Stimulated activated CD4-positive, alpha-beta T cell treated with anti-CD3 and anti-CD28 coated beads, Interleukin-1b, Interleukin-23, amount 100 ng/mL, for 24 hours (primary cell): ENCODE measurements at places on chromosomes 3 and 15.

GRCh38 chr3:170499562-170500156 lies 81.0 kb downstream of the CLDN11 start:
- no peak for DNase-seq

DNA sequence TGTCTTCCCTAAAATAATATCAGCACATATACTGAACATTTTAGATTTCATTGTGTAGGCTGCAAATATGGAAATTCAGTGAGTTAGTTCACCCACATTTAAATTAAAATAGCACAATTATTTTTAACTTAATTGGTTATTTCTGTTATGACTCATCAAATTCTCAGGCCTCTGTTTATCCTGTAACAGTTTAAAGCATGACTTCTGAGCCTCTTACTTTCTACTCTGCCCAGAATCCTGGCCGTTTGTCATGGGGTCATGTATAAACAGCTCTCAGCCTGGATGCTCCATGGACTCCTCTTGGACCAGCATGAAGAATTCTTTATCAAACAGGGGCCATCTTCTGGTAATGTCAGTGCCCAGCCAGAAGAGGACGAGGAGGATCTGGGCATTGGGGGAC lies 12.2 kb downstream of the TUBGCP4 start:
- no peak for DNase-seq

DNA sequence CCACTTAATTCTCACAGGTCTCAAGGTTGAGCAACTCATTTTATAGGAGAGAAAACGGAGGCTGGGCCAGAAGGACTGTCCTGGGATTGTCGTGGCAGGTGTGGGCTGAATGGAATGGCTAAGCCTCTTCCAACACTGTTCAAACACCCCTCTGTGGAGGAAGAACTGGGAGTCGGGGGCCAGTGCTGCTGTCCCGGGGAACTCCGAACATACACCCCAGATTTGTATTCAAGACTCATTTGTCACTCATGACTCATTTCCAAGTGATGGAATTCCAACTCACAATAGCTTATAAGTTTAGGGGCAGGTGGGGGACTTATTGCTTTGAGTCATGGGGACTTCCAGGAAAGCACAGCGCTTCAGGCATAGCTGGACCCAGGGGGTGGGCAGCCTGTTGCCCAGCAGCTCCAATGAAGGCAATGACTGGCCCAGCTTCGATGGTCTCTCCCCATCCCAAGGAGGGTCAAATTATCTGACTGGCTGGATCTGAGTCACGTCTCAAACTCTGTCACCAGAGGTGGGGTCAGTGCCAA lies 72.5 kb downstream of the TM2D3 start:
- no peak for DNase-seq

DNA sequence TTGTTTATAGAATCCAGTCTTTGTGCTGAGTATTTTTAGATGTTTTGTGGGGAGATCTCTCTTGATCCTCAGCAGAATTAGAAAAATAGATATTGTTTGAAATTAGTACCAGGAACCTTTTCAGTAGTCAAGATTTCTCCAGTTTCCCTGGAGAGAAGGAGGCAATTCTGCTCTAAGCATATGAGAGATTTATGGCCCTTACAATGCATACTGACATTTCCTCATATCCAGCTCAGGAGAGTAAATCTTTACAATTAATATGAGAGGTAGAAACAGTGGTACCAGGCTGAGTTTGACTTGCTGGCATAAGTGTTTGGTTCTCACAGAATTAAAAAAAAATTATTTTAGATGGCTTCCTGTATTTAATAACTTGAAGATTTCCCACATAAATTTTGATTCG lies 239.1 kb upstream of the SGO1 start:
- DNase-seq = no peak
